CD4-positive, alpha-beta T cell treated with Interleukin-2 at 100 ng/mL for 4 hours (primary cell): ENCODE measurements at places on chromosomes 6 and 20.

GRCh38 chr6:35370124-35370741, 27.9 kb downstream of the PPARD start:
- peak; percentile 51 for DNase-seq

- DNase-seq: no peak
Observed at GRCh38 chr20:46355778-46356177, 47.5 kb upstream of the CDH22 start.

DNA sequence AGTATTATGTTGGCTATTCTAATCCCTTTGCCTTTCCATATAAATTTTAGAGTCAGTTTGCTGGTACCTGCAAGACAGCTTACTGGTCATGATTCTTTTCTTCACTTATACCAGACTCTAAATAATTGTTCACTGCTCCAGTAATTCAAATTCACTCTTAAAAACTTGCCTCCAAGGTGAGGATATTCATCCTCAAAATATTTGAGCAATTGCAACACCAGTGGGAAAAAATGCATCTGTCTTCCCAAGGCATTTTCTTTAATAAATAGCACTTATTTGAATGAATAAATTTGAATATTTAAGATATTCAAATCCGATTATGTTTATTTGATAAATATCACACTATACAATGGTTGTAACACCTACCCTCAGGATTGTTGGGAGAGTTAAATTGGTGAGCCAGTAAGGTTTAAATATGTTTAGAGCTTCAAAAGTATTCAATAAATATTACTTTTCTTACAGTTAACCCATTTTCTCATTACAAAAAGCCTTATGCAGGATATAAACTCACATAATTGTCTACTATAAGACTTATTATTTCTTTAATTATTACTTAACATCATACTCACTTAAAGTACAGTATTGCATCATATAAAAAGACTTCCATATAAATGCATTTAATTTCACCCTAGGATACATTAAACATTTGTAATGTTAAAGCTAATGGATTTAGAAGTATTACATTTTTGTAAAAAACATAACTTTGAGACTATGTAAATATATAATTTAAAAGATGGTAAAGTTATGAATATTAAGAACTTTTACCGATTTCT, 285.6 kb downstream of the SAMD5 start:
- DNase-seq: no peak

GRCh38 chr6:143964674-143965081, 43.4 kb downstream of the PLAGL1 start:
- no peak for DNase-seq

DNA sequence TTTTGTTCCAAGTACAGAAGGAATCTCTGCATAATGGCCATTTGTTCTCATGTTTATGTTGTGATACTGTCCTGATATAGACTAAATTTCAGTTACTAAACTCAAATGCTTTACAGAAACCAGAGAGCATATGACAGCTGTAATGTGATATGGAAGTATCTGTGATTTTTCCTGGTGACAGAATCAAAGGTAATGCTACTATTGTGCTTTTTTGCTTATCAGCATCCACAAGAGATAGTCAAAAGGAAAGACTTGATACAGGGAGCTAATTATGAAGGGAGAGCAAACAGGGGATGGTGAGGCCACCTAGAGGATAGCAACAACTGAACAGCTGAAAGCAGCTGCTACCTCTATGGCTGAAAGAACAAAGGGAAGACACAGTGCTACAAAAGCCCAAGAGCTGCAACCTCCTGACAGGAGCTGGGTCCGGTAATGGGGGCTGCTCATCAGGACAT, 181.4 kb downstream of the PHF3 start:
- no peak for DNase-seq

DNA sequence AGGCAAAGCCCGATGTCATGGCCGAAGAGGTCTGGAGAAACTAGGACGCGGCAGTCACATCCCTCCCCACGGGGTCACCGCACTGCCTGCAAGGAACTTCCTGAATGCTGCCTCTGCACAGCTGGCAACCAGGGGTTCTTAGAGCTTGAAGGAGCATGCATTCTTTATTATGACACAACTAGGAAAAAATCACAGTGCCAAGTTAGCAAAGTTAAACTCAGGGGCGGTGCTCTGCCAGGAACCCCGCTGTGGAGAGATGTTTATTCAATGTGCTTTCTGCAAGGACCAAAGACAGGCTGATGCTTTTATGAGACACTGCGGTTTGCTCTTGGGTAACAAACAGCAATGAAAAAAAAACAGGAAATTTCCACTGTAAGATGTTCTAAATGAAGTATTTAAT, 287.3 kb upstream of the FOXQ1 start:
- no peak for DNase-seq
